ENCODE measurements at places on chromosomes 3 and 15. TPM values are rescaled to one million over a fixed set of nuclear protein-coding genes. Genes with fewer than 3 reads are reported as not detected.
A peak's percentile ranks its signal among the peaks of the same experiment; 100 is the strongest.

IQCH gene
- 1.2 TPM for total RNA-seq

DENND6A gene
- 24.8 TPM for total RNA-seq

RASA2 gene
- total RNA-seq, result 8.4 TPM

TEX9 gene
- 2.4 TPM for total RNA-seq

HCLS1 gene
- total RNA-seq, result not detected

FBN1 gene
- 1,104 TPM for total RNA-seq

SKOR1 gene
- total RNA-seq, result 0.42 TPM

SQOR gene
- 21.6 TPM for total RNA-seq

- H3K4me1 ChIP-seq, result peaks cover 28% of the 10 kb centered on the region
- no peak for DNase-seq
- no peaks in the 10 kb centered on the region for H3K27me3 ChIP-seq
- no peak overlapping the region for H3K4me3 ChIP-seq
Measured at GRCh38 chr15:90213818-90214204, 12.7 kb downstream of the SEMA4B start.

GRCh38 chr3:53142986-53143385, 12.8 kb upstream of the RFT1 start:
- H3K27ac ChIP-seq, result no peak overlapping the region
- no peak overlapping the region for H3K4me3 ChIP-seq
- no peaks in the 10 kb centered on the region for H3K27me3 ChIP-seq
- no peaks in the 10 kb centered on the region for H3K36me3 ChIP-seq
- no peak for DNase-seq

GRCh38 chr15:61521953-61522352, 292.9 kb upstream of the RORA start:
- no peak for DNase-seq
- H3K4me1 ChIP-seq, result no peaks in the 10 kb centered on the region
- H3K4me3 ChIP-seq, result no peak overlapping the region
- no peaks in the 10 kb centered on the region for H3K36me3 ChIP-seq

DNA sequence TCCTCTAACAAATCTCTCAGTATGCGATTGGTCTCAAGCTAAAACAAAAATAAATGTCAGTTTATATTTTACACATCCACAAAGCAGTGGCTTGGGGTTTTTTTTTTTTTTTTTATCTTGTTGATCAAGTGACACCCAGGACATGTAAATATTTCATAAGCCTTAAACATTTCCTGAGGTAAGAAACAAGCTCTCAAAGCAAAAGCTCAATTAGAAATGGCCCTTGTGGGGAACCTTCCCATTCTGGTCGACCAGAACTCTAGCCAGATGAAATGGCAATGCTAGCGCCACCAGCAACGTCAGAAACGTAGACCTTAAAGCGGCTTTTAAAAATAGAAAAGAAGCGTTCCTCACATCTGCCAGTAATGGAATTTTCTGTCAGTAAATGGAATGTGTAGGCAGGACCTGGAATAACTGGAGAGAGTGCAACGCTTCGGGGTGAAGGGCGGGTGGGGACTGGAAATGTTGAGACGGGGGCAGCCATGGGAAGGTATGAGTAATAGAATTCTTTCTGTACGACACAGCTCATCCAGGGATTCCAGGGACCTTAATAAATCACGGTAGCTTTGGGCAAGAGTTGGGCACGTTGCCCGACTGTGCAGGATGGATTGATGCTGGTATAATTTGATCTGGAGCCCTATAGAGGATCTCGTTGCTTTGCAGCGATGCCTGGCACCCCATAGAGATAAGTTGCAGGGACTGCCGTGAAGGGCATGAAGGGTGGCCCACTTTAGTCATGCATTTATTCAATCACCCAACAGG, 44.4 kb downstream of the BTD start:
- H3K27ac ChIP-seq, result peak overlapping the region; percentile 97
- peaks cover 7% of the 10 kb centered on the region for H3K36me3 ChIP-seq
- DNase-seq, result peak; percentile 90

GRCh38 chr3:44478055-44478468, 592 bp upstream of the ZNF445 start:
- peak; percentile 57 for DNase-seq
- no peaks in the 10 kb centered on the region for H3K27me3 ChIP-seq
- no peaks in the 10 kb centered on the region for H3K36me3 ChIP-seq
- H3K4me1 ChIP-seq, result peaks cover 31% of the 10 kb centered on the region

- H3K36me3 ChIP-seq, result no peaks in the 10 kb centered on the region
- peak overlapping the region; percentile 75 for H3K27ac ChIP-seq
- H3K4me3 ChIP-seq, result no peak overlapping the region
- H3K27me3 ChIP-seq, result no peaks in the 10 kb centered on the region
- DNase-seq, result no peak
Measured at GRCh38 chr3:177835008-177835407, 637.7 kb upstream of the TBL1XR1 start.

DNA sequence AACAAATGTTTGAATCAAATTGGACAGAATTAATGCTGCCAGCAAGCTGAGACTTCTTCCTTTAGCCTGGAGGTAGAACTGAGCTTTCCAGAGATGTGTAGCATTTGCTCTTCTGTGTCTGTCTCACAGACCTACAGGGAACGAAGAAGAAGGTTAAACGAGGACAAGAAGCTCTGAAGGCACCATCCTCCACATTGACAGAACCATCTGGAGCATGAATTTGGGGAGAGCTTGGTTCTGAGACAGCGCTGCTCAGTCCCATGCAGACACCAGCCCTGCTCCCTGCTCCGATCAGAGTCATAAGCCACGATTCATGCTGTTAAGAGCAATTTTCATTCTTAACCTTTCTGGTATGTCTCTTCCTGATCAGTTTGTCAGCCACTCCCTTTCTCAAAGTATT, 7.7 kb upstream of the KY start:
- peaks cover 29% of the 10 kb centered on the region for H3K27me3 ChIP-seq
- no peaks in the 10 kb centered on the region for H3K36me3 ChIP-seq
- H3K4me1 ChIP-seq, result no peaks in the 10 kb centered on the region
- no peak for DNase-seq
- H3K27ac ChIP-seq, result no peak overlapping the region

DNA sequence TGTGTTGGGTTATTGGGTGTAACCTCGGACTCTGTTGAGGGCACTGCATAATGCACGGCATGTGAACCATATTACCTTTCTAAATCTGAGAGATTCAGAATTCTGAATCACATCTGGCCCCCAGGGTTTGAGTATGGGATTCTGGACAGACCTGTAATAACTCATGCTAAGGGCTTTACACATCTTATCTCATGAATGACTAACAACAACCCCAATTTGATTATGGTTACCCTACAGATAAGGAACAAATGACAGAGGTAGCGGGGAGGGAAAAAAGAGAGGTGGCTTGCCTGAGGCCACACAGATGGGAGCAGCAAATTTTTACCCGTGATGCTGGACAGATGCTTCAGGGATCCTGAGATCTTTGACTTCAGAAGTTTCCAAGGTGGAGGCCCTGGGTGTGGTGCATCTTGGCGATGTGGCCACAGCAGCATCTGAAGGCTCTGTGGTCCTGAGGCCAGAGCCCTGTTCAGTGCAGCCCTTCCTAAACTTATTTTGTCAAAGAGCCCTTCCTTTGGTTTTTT, 43.8 kb downstream of the POMGNT2 start:
- H3K4me1 ChIP-seq, result no peaks in the 10 kb centered on the region
- no peak overlapping the region for H3K4me3 ChIP-seq
- H3K27ac ChIP-seq, result no peak overlapping the region
- H3K36me3 ChIP-seq, result no peaks in the 10 kb centered on the region
- H3K27me3 ChIP-seq, result peaks cover 3% of the 10 kb centered on the region

DNA sequence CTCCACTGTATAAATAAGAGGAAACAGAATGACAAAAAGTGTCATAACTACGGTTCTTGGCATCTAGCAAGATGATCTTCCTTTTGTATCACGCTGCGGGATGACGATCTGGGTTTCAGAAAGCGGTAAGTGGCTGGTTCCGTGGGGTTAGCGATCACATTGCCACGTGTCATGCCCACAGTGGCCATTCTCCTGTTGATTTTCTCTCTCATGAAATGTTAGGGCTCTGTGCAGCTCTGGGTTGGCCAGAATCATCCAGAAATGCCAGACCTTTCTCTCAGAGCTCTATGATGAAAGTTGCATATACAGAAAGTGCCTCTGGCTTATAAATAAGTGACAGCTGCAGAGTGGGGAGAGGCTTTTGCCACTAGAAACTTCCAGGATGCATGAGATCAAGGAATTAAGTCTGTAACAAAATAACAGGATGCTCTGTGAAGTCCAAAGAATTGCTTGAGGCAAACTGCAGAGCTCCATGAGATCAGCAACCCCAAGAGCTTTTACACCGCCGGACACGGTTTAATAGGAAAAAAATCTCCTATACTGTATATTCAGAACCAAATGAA, 71.6 kb downstream of the ABTB1 start:
- no peak overlapping the region for H3K4me3 ChIP-seq
- peaks cover 82% of the 10 kb centered on the region for H3K4me1 ChIP-seq
- H3K27ac ChIP-seq, result peak overlapping the region; percentile 83
- H3K36me3 ChIP-seq, result peaks cover 4% of the 10 kb centered on the region
- H3K27me3 ChIP-seq, result no peaks in the 10 kb centered on the region

All from osteocyte (in vitro differentiated cells).